ENCODE measurements at places on chromosomes 7 and 10. TPM values are rescaled to one million over a fixed set of nuclear protein-coding genes. Genes with fewer than 3 reads are reported as not detected.

DNA sequence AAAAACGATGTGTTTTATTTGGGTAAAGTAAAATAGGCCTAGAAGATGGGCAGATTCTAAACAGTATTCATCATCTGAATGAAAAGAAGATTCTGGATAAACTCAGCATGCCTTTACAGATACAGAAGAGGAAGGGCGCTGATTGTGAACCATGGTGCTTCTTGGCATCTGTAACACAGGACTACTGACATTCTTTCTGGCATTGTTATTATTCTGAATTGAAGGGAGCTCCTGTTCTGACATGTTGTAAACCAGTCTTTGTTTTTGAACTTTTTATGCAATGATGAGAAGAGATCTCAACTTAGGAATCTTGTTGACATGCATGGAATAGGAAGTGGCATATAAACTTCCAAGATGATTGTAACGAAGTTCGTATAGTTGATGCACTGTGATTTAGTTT is 13.5 kb downstream of the RPA3 start:
- no peak for DNase-seq

GRCh38 chr7:91263384-91264045 is 718 bp upstream of the FZD1 start:
- DNase-seq, result peak; percentile 63

GRCh38 chr7:92695308-92696261 is 105.4 kb upstream of the FAM133B start:
- peak; percentile 47 for DNase-seq

DNA sequence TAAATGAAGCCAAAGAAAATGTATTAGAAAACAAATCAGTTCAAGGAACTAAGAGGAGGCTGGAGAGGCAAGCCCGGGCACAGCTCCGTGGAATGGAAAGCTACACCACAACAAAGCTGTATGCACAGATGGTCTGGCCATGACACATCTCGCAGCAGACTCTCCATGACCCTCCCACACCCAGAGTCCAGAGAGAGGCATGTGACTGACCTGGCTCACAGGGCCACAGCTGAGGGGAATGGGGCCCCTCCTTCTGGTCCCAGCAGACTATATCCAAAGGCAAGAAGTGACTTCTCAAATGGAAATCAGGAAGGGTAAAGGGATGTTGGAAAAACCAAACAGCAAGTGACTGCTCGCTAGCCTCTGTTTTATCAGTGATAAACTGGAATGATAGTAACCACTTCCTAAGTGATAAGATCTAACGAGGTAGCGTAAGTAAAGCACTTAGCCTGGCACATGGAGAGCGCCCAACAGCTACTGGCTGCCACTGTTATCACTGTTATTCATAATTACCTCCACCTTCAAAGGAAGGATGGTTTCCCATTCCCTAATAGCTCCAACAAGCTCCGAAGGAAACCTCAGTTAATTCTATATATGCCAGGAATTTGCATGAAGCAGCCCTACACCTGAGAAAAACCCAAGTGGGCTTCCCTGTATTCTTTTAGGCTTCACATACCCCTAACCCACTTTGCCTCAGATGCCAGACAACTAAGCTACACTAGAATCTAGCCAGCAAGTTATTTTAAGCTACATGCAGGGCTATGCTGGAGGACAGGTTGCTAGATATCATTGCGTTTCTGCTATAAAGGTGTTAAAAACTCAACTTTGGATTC is 8.4 kb downstream of the OSBPL3 start:
- no peak for DNase-seq

DNA sequence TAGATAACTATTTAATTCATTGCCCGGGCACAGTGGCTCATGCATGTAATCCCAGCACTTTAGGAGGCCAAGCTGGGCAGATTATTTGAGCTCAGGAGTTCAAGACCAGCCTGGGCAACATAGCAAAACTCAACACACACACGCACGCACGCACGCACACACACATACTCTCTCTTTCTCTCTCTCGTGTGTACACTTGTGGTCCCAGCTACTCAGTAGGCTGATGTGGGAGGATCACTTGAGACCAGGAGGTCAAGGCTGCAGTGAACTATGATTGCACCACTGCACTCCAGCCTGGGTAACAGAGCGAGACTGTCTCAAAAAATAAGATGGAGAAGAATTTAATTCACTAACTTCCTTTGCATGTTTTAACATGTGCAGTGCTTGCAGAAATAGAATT is 38.1 kb downstream of the PTPN12 start:
- DNase-seq, result no peak

DNA sequence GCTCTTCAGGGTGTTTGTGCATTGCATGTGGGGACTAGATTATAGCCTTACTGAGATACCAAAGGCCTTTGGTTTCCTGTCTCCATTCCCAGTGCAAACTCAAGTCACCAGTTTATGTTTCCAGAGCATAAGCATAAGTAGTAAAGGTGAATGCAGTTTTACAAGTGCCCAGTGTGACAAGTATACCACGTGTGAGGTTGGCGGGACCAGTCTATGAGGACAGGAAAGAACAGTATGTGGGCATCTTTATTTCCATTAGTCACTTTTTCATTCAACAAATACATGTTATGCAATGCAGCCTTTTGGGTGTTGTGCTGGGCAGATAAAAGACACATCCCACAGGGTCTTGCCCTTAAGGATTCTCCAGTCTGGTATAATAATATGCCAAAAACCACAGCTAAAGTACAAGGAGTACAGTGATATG is 146.5 kb downstream of the ARID5B start:
- no peak for DNase-seq

GRCh38 chr10:11587722-11588259 is 23.7 kb downstream of the USP6NL start:
- DNase-seq, result no peak

DNA sequence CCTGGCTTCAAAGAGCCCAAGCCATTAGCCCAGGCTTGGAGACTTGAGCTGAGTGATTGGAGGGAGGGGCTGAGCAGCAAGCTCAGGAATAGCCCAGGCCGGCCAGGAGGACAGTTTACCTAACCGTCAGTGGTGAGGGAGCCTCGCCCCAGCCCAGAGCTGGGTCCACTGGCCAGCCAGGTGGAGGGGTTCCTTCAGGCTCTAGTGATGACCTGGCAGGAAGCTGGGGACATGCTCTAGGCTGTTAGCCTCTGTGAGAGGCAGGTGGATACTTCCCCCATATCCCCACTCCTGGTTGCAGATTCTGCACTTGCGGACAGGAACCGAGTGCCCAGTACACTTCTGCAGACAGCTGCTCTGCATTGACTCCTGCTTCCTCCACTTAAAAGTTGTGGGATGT is 61.2 kb upstream of the ANTXRL start:
- DNase-seq, result no peak

GRCh38 chr10:114199239-114199638 is 20.1 kb downstream of the TDRD1 start:
- DNase-seq, result no peak

GRCh38 chr7:25988640-25989039 is 163.4 kb upstream of the NFE2L3 start:
- no peak for DNase-seq

- no peak for DNase-seq
Measured at GRCh38 chr7:157168571-157168970, 29.8 kb downstream of the UBE3C start.

GRCh38 chr10:791639-792038 is 102.2 kb upstream of the DIP2C start:
- no peak for DNase-seq

DNA sequence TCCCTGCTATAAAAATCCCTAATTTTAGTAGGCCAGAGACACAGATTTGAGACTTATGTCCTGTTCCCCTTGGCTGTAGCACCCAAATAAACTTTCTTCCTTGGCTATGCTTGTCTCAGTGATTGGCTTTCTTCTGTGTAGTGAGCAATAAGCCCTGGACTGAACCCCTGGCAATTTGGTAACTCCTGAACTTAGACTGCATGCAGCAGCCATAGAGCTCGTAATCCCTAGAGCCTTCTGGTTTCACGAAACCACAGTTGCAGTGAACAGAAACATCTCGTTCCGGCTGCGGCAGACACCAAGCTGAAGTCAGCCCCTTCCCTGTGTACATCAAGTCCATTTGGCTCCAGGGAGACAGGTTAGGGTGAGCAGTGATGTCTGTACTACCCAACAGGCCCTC is 172.2 kb downstream of the LYZL1 start:
- no peak for DNase-seq

DNA sequence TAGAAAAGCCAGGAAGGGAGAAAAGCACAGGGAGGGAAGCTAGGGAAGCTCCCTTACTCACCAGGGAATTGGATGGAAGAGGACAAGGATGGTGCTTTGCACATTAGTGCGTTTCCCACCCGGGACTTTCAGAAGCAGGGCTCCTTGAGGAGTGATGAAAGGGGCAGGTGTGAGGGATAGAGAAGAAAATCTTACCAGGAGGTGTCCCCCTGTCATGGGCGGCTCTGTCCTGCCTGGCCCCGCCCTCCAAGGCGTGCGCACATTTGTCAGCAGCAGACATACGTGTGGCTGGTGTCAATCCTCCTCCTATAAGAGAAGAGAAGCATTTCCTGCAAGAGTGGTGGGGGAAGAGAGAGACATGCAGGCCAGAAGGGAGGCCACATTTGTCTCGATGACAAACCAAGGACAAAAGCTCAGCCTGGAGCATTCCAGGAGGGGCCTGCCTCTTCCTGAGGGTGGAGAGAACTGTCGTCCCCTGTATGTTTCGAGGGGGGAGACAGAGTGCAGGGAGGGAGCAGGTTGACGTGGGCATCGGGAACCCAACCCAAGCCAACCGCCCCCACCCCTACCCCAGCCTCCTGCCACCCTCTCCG is 47.4 kb upstream of the COMTD1 start:
- no peak for DNase-seq

DNA sequence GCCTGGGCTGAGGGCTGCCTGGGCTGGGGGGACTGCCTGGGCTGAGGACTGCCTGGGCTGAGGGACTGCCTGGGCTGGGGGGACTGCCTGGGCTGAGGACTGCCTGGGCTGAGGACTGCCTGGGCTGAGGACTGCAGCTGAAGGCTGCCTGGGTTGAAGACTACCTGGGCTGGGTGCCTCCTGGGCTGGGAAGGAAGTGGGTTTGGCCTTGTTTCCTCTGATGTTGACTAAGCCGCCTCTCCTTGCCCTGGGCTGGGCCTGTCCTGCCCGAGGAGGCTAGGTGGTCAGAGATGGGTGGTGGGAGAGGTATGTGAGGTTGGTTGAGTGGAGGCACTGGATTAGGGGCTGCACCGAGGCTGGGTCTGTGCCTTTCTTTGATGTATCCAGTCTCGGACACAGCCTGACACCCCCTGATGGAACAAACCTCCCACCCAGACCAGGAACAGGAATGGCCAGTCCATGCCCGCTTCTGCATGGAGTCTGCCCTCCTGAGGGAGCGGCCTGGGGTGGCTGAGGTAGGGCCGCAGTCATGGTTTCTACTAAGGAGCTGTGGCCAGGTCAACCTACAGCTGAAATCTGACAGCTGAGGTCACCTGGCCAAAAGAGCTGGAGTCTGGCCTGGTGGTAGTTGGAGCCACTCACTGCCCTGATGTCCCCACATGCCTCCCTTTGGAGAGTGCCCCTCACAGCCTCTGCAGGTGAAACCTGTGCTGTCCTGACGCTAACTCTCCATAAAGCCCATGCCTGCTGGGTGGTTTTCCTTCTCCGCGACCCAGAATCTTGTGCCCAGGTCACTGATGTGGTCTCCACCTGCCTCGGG is 22.3 kb downstream of the SCART1 start:
- no peak for DNase-seq

DNA sequence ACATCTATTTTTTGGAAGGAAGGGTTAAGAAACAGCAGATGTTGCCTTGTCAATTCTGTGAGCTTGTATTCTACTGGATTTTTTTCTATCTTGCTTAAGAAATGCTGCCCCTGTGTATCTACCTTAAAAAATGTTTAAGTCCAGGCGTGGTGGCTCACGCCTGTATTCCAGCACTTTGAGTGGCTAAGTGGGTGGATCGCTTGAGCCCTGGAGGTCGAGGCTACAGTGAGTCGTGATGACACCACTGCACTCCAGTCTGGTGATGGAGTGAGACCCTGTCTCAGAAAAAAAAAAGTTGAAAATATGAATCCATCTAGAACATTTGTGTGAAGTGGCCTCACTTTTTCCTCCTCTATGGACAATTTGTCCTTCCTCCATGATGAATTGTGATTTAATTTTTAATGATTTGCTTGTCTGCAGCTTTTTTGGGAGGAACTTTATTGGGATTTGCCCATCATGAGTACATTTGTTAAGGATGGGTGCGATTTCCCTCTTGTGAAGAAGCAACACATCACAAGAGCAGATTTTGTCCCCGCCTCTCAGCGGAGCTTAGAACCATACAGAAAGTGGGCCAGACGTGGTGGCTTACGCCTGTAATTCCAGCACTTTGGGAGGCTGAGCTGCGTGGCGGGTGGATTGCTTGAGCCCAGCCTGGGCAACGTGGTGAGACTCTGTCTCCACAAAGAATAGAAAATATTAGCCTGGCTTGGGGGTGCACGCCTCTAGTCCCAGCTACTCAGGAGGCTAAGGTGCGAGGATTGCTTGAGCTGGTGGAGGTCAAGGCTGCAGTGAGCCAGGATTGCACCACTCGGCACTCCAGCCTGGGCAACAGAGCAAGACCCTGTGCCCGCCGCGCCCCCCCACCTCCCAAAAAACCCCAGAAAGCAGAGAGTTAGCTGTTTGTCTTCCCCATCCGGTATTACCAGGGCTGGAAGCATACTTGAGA is 57.7 kb downstream of the DNAJB6 start:
- DNase-seq, result no peak

GRCh38 chr10:128429321-128429720 is 303.1 kb upstream of the MKI67 start:
- DNase-seq, result no peak

DNA sequence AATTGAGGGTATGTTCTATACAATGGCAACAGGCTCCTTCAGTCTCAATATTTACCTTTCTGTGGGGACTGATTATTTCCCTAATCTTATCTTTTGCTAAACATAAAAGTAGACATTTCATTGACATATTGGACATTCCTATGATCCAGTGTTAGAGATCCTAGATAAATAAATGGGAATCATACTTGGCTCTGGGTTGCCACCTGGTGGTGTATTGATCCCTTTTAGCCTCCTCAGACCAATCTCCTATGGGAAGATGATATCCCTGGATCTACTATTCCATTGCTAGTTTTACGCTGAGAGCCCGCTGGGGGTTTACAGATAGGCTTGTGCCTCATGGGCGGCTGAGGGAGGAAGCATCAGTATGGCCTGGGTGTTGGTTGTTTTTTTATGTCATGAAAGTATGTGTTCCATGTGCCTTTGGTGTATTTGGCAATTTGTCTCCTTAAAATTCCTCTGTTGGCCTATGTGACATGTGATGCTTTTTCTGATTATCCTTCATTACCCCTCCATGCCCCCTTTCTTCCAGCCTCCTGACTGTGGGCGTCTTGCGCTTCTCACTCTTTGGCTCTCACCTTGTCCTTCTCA is 18.8 kb downstream of the CELF2 start:
- no peak for DNase-seq

- DNase-seq, result peak; percentile 39
Measured at GRCh38 chr10:132110111-132110521, 44.4 kb downstream of the JAKMIP3 start.

GRCh38 chr7:156772725-156773124 is 120.3 kb downstream of the LMBR1 start:
- DNase-seq, result no peak

Gene ZNF277
- 12.6 TPM for total RNA-seq

Gene EPO
- not detected for total RNA-seq

Gene HEPACAM2
- total RNA-seq, result not detected

Gene OR13A1
- not detected for total RNA-seq

Gene ZNF425
- total RNA-seq, result 0.38 TPM

Gene GLUD1
- 101 TPM for total RNA-seq
